ENCODE measurements at places on chromosomes 6 and 20. TPM values are rescaled to one million over a fixed set of nuclear protein-coding genes. Genes with fewer than 3 reads are reported as not detected.

Gene PLA2G7
- 0.98 TPM for total RNA-seq

Gene CALHM4
- not detected for total RNA-seq

Gene MYO6
- 143 TPM for total RNA-seq

Gene OPRL1
- total RNA-seq: 3.4 TPM

Gene SLC22A16
- 0.15 TPM for total RNA-seq

Gene HTR1E
- total RNA-seq: not detected

Gene SLA2
- total RNA-seq: 0.64 TPM

Gene TRIM26
- total RNA-seq: 31.7 TPM

Gene RFX6
- 1.8 TPM for total RNA-seq

Gene HSPA1L
- total RNA-seq: 1.6 TPM

Gene ZKSCAN3
- total RNA-seq: 6.4 TPM

Gene NOX3
- not detected for total RNA-seq

Gene TMC2
- 0.96 TPM for total RNA-seq

Gene NCOA5
- total RNA-seq: 36.1 TPM

Gene RAET1L
- not detected for total RNA-seq

Gene PRSS16
- 12.8 TPM for total RNA-seq
